Endodermal cell (in vitro differentiated cells): ENCODE measurements at places on chromosomes 11 and 22.
A peak's percentile ranks its signal among the peaks of the same experiment; 100 is the strongest.

GRCh38 chr22:45321827-45322226 is 12.1 kb downstream of the FAM118A start:
- DNase-seq = no peak

DNA sequence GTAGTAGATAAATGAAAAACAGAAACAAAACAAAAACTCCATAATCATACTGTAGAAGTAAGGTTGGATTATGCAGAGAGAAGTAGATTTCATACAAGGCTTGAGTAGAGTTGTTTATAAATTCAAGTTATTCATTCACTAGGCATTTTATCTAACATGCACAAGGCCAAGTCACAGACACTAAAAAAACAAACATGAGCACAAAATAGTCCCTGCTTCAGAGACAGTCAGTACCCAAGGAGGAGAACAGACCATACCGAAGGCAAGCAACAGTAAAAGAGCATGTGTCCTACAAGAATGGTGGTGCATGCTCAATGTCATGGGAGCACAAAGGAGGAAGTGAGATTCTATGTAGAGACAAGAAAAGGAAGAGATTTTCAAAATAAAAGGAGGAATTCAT is 796.5 kb upstream of the LRRC4C start:
- DNase-seq = no peak

- no peak for DNase-seq
These were observed 15.3 kb upstream of the FADD start for GRCh38 chr11:70187771-70188170.

GRCh38 chr11:26137651-26138050 is 194.3 kb upstream of the ANO3 start:
- DNase-seq = no peak

DNA sequence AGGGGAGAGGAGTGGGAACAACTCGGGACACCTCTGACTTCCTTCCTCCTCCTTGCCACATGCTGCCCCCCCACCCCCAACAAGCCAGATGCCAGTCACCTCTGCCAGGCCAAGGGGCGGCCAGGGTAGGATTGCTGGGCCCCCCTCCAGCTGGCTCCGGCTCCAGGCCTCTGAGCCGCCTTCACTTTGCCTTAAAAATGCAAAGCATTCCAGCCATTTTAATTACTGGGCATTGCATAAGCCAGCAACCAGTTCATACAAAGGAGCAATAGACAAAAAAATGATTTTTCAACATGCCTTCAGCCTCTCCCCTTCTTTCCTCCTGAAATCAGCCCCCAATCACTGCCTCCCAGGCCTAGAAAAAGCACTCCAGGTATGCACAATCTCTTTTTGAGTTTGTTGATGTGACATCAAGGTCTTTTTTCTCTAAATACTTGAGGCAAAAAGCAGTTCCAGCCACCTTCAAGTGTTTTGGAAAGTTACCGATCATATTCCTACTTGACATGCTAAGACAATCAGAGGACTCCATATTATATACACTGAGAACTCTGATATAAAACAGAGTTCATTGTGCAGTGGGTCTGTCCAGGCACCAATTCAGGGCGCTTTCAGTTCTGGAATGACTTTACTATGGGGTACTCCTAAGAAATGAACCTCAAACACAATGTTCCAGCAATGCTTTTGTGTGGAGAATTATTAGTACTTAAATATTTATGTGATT is 12.4 kb upstream of the TIMP3 start:
- no peak for DNase-seq

DNA sequence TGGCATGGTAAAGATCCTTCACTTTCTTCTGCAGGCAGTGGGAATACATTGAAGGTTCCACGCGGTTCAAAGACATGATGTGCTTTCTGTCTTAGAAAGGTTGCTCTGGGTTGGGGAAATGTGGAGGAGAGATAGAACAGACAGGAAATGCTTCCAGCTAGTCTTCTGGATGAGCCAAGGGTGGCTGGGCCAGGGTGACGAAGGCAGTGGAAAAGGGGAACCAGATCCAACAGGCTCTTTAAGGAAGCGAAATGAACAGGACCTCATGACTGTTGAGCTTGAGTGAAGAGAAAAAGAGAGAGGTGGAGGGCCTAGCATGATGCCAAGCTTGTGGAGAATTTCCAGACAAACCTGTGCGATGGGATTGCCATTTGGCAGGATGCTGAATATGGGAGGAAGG is 56.4 kb upstream of the LMO1 start:
- DNase-seq = no peak

GRCh38 chr11:131465039-131465438 is 94.6 kb downstream of the NTM start:
- DNase-seq = no peak

- no peak for DNase-seq
These were observed 344.5 kb upstream of the PLET1 start for GRCh38 chr11:112605093-112605666.

DNA sequence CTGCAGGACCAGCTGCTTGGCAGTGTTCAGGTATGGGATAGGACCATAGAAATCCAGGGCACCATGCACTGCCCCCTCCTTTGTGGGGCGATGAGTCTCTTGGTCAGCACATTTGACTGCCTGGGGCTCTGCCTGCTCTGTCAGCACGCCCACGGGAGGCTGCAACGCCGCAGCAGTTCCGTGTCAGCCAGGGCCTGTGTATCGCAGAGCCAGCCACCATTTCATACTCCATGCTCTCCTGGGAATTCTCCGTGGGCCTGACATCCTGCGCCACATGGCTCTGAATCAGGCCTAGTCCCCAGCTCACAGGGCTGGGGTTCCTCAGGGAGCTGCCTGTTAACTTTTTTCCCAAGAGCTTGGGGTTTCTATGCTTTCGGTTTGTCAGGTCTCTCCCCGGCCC is 16.9 kb upstream of the RELT start:
- no peak for DNase-seq

- peak; percentile 25 for DNase-seq
These were observed 1068.5 kb downstream of the BRD1 start for GRCh38 chr22:48758881-48759875.
